ENCODE measurements at places on chromosomes 2 and 18.
A peak's percentile ranks its signal among the peaks of the same experiment; 100 is the strongest.

DNA sequence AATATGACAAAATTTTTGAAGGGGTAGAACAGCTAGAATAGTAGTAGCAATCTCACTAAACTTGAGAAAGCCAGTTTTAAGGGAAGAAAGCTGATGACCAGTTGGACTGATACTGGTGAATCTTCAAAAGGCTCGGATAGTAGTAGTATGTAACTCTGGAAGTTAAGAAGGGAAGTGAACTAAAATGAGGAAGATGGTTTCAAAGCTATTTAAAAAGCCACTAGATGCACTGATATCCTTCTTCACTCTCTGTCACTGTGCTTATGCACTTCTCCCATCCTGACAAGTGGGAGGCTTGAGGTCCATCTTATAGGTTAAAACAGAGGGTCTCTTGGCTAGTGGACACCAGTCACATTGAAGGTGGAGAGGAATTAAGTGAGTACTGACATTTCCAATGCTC lies 141.1 kb downstream of the NCOA1 start:
- no peak for DNase-seq

- DNase-seq = no peak
Observed at GRCh38 chr2:22947741-22948140, 437.2 kb upstream of the KLHL29 start.

DNA sequence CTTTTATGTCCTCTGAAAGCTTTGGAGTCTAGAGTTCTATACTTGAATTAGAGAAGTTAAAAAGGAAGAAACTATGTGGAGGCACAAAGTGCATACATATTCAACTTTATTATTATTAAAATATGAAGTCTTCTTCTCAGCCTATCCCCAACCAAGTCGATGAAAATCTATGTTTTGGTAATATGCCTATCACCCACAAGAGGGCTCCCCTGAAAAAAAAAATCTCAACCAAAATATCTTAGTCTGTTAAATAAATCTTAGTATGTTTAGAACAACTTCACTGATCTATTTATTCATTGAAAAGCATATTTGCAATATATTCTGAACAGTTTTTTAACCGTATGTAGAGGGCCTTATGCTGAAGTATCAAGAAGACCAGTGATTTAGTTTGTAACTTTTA lies 804.5 kb downstream of the TDRD15 start:
- DNase-seq = no peak

DNA sequence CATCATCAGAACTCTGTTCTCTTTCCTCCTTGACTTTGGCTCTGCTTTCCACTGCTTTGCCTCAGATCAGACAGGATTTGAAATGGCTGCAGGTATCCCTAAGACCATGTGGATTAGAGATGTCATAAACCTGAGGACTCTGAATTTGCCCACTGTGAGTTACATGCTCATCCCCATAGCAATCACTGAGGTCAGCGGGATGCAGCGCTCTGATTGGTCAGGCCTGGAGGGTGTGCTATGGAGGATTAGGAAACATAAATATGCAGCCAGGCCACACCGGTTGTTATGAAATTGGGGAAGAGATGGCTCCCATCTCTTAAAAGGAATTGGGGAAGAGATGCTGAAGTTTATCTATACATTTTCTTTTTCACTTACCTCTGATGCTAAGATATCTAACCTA lies 73.7 kb upstream of the DNAJC10 start:
- peak; percentile 28 for DNase-seq

DNA sequence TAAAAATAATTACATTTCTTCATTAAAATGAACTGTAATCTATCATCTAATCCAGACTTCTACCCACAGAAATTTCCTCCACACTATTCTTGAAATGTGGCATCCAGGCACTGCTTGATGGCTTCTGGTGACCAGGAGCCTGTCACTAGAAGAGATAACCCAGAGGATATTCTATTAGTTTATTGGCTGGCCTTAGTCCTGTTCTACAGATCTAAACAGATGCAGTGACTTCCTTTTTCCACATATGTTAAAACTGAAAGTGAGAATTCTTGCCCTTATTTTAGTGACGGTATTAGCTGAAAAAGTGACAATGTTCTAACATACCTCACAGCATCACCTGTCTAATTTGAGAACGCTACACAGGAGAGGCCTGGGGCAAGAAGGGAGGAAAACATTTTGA lies 775.4 kb downstream of the TSN start:
- DNase-seq = no peak

DNA sequence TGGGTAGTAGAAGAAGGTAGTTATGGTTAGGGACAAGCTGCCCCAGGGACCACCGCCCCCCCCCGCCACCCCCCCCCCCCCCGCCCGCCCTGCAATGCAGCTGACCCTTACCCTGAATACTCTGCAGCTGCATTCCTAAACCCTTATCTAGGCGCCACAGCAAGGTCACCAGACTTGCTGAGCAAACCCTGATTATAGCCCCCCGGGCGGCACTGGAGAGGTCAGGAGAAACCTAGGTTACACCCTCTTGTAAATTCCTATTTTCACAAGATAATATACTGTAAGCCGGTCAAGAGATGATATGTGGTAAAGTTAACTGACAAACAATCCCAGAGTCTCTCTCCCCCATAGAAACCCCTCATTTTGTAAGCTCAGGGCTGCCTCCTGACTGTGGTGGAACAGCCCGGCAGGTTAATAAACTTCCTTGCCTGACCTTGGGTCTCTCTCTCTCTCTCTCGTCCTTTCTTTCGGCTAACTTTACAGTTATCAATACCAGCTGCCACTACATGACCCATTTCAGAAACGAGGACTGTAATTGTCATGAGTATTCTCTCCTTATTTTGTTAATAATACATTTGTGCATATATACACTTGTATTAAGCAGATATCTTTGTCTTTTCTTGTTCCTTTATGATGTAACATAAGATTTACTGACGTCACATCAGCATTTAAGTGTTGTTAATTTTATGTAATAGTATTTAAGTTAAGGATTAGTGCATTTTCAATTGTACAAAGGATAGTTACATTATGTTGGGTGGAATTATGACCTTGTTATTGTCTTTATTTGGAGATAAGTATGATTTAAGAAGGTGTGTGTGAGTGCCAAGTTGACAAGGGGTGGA lies 22.8 kb upstream of the SMAD4 start:
- DNase-seq = peak; percentile 49

GRCh38 chr2:222806526-222807137 lies 54.2 kb upstream of the ACSL3 start:
- no peak for DNase-seq

- no peak for DNase-seq
Observed at GRCh38 chr2:230328155-230328458, 1.1 kb downstream of the SP140L start.

DNA sequence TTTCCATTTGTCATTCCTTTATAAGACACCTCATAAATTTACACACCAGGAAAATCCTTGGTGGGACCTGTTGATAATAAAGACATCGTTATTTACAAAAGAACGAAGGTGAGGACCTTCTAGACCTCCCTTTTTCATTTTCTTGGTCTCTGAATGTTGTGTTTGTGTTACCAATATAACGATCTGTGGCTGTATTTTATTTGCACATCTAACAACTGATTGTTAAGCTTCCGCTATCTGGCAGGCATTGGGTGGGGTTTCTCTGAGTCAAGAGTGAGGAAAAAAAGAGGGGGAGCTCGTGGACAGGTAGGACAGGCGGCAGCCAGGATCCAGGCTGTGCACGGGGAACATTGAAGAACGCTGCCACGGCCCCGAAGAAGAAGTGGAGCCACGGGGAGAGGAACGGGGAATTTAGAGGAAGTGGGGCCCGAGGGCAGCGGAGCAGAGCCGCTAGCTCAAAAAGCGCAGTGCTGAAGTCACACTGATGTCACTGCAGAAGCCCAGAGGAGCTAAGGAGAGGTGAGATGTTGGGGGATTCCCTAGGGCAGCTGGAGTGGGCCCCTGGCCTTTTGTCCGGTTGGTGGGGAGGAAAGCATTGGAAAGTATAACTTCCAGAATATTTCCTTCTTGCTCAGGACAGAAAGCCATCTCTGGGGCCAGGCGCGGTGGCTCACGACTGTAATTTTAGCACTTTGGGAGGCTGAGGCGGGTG lies 20.9 kb upstream of the DNMT3A start:
- peak; percentile 77 for DNase-seq

- DNase-seq = no peak
Observed at GRCh38 chr2:6538607-6539006, 327.1 kb downstream of the CMPK2 start.

DNA sequence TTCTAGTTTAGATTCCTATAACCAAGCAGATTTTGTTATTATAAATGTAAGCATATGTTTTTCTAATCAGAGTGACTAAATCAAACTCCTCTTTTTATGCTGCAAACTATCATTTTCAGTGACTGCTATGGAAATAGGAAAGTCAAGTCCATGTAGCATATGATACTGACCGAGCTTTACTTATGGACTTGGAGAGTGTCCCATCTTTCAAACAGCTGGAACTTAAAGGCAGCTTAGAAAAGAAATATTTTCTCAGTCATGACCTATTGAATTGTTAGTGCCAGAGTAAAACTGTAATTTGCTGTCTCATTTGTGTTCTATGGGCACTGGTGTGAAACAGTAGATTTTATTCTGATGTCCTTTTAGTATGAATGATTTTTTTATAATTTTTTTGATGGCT lies 76.7 kb downstream of the PHLPP1 start:
- no peak for DNase-seq

DNA sequence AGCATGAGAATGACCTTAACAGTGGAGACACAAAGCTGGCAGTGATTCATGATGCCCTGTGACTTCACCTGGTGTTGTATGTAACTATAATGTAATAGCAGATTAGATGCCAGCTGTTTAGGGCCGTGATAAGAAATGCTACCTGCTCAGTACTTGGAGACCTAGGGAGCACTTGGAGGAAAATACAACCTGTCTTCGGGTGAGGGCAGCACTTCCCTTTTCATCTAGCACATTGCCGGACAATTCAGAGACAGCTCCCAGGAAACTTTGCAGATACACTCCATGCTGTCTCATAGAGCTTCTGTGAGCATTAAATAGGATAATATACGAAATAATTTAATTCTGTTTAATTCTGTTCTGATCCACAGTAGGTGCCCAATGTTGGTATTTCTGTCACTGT lies 668.5 kb downstream of the TSN start:
- DNase-seq = no peak

GRCh38 chr2:64601785-64602391 lies 51.8 kb downstream of the SERTAD2 start:
- no peak for DNase-seq

GRCh38 chr2:122692400-122693083 lies 937.1 kb downstream of the TSN start:
- no peak for DNase-seq

GRCh38 chr2:46690825-46691224 lies 211.5 kb downstream of the TMEM247 start:
- DNase-seq = no peak

GRCh38 chr18:45749918-45750689 lies 26.1 kb downstream of the SLC14A1 start:
- peak; percentile 26 for DNase-seq

GRCh38 chr2:182937870-182938269 lies 71.4 kb upstream of the FRZB start:
- no peak for DNase-seq

DNA sequence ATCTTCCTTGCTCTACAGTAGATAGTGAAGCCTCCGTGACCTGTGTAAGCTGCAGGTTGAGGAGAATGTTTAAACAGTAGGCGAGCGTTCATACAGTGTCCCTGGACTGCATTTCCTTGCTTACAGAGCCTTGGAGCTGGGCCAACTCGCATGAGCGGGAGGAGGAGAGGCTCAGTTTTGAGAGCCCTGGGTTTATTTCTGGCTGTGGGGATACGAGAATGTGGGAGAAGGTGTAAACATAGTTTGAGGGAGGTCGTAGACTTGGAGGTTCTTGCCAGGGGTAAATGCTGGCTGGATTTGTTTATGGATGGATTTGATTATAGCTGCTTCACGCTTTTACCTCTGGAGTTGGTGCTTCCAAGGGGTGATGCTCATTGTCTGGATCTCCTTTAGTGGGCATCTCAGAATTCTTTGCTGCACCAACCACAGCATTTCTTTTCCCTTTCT lies 20.8 kb downstream of the CRIM1 start:
- peak; percentile 75 for DNase-seq

- no peak for DNase-seq
Observed at GRCh38 chr2:237732790-237733381, 65.7 kb upstream of the RBM44 start.

GRCh38 chr2:59744436-59744835 lies 809.0 kb downstream of the BCL11A start:
- no peak for DNase-seq

- DNase-seq = no peak
Observed at GRCh38 chr2:128198656-128199055, 107.7 kb downstream of the UGGT1 start.

DNA sequence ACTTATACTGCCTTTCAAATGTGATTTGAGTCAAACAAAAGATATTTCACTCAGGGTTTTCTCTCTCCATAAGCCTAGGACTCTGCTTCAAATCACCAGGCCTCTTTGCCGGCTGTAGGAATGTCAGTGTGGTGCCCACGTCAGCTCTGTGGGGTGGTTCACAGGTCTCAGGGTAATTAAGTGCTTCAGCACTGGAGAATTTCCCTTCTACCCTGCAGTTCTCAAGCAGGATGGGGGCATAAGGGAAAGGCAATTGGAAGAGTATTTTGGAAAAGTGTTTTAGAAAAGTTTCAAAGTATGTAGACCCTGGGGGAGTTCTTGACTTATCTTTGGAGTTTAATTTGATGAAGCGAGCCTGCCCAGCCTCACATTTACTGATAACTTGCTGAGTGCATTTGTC lies 9.6 kb downstream of the CNGA3 start:
- DNase-seq = no peak

- DNase-seq = no peak
Observed at GRCh38 chr18:61149786-61150185, 183.4 kb upstream of the CDH20 start.

GRCh38 chr2:187552828-187553681 lies 1.2 kb downstream of the TFPI start:
- peak; percentile 64 for DNase-seq

GRCh38 chr2:27814758-27815157 lies 43.2 kb downstream of the MRPL33 start:
- DNase-seq = peak; percentile 67

DNA sequence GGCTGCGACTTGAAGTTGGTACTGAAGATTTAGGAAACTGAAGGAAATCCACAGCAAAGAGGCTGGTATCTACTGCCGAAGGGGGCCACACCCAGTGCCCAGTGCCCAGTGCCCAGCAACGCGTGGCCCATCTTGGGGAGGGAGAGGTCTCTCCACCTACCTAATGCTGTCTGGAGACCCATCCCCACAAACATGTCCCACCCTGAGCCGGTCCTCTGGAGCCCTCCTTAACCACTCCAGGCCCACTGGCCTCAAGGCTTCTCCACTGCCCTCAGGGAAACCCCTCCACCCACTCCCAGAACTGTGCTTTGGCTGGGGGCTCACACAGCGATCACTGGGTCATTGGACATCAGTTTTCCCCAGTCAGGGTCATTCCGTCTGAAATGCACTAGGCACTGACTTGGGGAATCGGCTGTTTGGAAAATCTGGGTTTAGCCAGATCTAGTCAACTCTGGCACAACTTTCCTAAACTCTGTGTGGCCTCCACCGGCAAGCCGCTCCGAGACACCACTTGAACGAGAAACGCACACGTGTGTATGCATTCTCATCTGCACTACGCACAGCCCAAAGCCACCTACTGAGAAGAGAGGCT lies 20.1 kb downstream of the GPR55 start:
- no peak for DNase-seq

Data from large intestine (tissue), 12 donors.